ENCODE measurements at places on chromosomes 3 and 15.

DNA sequence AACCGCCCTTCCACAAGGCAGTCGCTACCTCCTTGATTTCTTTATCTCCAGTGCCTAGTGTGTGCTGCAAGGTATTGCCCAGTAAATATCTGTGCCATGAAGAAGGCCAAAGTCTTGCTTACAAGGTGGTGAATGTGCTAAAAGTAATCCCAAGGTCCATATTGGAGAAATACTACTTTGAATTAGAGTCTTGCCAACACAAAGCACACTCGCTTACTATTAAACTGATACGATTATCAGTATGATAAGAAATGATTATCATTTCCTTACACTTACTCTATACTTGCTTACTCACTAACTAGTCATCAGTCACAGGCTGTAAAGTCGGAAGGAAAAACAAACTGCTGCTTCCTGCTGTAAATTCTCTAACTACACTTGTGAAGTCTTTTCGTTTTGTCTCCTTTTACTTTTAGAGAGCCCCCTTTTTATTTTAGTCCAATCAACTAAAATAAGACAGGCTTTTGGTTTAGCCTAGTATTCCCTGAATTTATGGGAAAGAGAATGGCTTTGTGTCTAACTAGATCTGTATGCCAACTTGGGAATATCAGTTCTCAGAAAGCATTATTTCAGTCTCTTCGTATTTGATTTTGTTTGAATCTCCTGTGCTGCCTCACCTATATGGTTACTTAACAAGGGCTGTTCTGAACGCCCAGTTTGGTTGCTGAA lies 107.1 kb upstream of the TSC22D2 start:
- no peak for DNase-seq

DNA sequence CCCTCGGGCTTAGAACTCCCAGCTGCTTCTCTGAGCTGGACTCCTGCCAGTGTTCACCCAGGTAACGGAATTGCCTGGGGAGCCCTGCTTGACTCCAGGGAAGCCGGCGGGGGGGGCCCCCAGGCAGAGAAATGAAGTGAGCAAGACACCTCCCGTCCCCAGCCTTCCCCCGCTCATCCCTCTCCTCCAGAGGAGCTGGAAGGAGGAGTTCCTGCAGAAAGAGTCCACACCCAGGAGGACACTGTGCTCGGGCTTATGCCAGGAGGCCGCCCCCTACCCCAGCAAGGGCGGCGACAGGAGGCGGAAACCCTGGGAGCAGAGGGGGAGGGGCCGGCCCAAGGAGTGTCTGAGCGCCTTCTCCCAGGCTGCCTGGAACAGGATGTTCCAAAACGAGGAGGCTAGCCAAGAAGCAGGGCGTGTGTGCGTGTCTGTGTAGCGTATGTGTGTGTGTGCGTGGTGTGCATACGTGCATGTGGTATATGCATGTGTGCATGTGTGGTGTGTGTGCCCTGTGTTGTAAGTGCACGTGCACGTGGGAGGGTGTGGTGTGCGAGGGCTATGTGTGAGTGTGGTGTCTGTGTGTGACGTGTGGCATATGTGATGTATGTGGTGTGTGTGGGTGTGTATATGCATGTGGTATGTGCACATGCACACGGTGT lies 511.3 kb downstream of the SHQ1 start:
- no peak for DNase-seq

- no peak for DNase-seq
Measured at GRCh38 chr15:40272485-40273056, 10.3 kb downstream of the ANKRD63 start.

- no peak for DNase-seq
Measured at GRCh38 chr15:64843991-64844390, 2.3 kb downstream of the PLEKHO2 start.

- no peak for DNase-seq
Measured at GRCh38 chr15:44129911-44130310, 65.2 kb downstream of the FRMD5 start.

GRCh38 chr3:111859061-111859973 lies at the start of gene PHLDB2:
PHLDB2 (plus strand) TSS chr3:111859265; CDS start chr3:111884078, 24,813 bp downstream.
- DNase-seq = peak; percentile 25

DNA sequence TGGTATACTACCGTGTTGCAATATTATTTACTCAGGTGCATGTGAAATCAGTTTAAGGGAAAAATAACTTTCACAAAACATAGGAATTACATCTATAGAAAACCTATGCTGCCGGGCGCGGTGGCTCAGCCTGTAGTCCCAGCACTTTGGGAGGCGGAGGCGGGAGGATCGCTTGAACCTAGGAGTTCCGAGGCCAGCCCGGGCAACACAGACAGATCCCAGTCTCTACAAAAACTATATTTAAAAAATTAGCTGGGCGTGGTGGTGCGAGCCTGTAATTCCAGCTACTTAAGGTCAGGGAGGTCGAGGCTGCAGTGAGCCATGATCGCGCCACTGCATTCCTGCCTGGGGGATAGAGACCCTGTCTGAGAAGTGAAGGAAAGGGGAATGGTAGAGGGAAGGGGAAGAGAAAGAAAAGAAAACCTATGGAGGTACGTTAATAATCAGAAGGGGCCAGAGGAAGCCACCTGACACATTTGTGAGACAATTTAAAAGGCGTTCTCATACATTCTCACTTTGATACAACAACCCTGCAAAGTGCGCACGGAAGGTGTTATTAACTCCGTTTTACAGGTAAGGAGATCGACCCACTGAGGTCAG lies 456 bp upstream of the TMEM62 start:
- DNase-seq = no peak

GRCh38 chr15:101648356-101648755 lies 3.8 kb downstream of the TM2D3 start:
- no peak for DNase-seq

DNA sequence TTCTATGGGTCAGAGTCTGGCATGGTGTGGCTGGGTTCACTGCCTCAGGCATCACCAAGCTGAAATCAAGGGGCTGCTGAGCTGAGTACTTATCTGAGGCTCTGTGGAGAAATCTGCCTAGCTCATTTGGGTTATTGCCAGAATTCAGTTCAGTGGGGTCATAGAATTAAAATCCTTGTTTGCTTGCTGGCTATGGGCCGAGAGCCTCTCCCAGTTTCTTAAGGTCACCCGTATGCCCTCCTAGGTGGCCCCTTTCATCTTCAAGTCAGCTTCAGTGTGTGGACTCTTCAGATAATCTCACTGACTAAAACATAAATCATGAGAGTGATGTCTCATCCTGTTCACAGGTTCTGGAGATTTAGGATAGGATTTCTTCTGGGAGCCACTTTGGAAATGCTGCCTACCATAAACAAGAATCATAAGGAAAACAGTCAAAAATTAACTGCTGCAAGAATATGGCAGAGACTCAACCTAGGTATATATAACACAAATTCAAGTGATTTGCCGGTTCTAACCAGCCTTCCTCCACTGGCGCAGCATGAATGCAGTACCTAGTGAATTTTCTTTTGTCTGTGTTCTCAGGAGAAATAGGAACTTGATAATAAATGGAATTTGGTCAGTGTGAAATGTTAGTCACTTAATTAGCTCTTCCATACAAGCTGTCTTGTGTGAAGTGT lies 5.3 kb downstream of the CP start:
- DNase-seq = no peak

DNA sequence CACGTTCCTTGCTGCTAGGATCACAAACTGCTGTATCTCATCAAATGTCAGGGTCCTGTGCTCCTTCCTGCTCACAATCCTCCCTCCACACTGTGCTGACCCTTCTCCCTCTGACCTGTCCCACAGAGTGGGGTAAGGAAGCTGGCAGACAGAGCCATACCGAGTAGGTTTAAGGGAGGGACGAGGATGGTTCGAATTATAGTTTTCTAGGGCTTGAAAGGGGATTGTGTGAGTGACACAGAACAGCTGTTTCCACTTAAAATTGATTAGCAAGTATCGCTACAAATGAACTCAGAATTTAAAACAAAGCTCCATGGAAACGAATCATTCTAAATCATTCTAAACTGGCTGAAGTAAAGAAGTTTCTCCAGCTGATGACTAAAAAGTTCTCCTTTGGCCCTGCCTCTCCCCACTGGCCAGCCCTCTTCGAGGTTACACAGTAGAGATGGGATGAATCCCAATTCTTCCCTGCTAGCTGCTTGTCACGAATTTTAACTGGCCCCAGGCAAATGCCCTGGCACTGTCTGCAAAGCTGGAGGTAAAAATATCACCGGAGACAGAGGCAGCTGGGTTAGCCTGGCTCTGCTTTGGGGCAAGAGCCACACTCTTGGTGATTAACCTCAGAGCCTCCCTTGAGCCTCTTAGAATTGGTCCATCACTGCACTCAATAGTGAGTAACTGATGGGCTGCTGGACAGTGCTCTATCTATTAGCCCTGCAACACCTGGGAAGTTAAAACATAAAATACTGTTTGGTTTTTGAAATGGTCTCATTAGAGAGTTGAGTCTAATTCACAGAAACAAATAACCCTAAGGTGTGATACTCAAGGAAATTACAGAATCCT lies 194.9 kb downstream of the CHST2 start:
- DNase-seq = no peak

GRCh38 chr3:72097053-72097452 lies 312.1 kb upstream of the PROK2 start:
- DNase-seq = no peak

DNA sequence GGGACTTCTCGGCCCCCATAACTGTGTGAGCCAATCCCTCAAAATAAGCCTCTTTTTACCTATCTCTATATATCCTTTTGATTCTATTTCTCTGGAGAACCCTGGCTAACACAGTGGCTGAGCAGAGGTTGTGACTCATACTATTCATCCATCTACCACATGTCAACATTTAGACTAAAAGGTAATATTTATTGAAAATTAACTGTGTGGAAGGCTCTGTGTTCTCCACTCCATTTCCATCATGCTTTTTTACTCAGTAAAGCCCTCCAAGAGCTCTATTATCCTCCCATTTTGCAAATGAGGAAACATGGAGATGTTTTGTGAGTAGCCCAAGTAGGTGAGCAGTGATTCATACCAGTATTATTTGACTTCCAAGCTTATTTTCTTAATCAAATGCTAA lies 217.9 kb upstream of the DCBLD2 start:
- no peak for DNase-seq

GRCh38 chr3:178420033-178420432 lies 116.2 kb upstream of the KCNMB2 start:
- no peak for DNase-seq

GRCh38 chr15:60800299-60801072 lies 321.5 kb upstream of the ICE2 start:
- DNase-seq = no peak

DNA sequence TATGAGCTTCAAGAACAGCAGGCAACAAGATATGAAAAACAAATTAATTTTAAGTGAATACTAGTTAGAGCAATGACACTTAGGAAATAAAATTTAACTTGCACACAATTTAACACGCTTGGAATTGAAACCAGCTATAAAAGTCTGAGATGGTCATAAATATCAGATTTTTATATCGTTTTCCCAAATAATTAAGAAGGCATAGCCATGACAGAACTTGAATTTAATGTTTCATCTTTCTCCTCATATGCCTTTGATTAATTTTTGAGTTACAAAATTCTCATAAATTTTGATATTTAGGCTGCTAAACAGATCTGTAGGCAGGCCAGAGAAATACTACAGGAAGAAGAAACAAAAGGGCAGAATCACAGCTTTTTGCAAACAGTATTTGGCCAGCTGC lies 38.5 kb downstream of the CD200R1L start:
- DNase-seq = no peak

DNA sequence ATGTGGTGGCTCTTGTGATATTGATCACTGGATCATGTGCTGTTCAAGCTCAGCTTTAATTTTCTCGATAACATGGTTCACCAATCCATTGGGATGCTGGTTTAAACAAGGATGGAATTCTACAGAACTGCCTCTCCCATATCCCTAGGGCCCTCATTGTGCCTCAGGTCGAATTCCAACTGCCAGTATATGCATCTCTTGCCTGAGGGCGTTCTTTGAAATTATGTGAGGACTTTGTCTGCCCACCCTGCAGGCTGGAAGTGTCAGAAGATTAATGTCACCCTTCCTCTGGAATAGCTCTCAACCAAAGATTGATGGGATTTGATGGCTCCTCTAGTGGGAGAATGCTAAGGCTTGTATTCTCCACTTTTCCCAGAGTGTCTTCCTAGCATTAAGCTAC lies 175.6 kb upstream of the GALNT15 start:
- DNase-seq = no peak

- DNase-seq = no peak
Measured at GRCh38 chr15:77858792-77859490, 218.6 kb downstream of the TBC1D2B start.

- DNase-seq = peak; percentile 45
Measured at GRCh38 chr3:138187296-138188012, at the start of gene ARMC8. ARMC8 (plus strand) TSS chr3:138187301; CDS start chr3:138187555, 254 bp downstream.

DNA sequence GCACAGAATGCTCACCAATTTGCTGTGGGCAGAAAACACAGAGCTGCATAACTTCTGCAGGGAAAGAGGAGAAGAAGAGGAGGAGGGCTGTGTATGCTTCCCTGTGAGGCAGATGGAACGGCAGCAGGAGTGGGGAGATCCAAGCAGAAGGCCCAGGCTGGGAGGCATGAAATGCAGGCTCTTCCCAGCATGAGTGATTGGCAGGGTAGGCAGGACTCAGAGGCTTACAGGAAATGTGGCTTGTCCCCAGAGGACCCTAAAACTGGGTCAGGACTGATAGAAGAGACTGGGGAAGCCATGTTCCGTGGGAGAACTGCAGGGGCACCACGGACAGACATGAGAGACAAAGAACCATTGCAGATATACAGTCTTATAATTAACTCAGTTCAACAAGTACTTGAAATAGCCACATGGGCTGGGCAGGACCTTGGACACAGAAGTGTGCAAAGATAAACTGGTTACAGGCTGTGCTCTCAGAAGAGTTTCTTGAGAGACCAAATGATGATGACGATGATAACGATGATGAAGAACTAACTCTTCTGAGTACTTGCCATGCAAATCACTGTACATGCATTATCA lies 286.9 kb downstream of the EPHB1 start:
- no peak for DNase-seq

GRCh38 chr3:146071632-146072031 lies 89.4 kb downstream of the PLOD2 start:
- no peak for DNase-seq

GRCh38 chr15:37794947-37795346 lies 139.5 kb upstream of the TMCO5A start:
- DNase-seq = no peak

DNA sequence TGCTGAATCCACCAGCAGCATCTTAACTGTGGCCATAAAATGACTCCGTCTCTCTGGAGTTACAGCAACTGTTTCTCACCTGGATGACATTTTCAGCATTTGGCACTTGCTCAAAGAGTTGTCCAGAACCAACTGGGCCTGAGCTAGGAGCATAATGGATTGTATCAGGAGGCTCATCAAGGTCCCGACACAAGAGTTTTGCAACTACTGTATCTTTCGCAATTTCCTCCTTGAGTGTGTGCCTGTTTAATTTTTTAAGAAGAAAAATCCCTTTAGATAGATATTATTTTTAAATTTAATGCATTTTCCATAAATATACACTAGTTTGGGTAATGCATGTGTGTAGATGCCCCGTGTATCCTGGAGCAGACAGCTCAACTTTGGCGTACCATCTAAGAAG lies 44.3 kb upstream of the C3orf49 start:
- DNase-seq = no peak

GRCh38 chr3:9780458-9780812 lies 10.7 kb upstream of the CAMK1 start:
- DNase-seq = no peak

GRCh38 chr15:89121414-89121813 lies 33.2 kb downstream of the ABHD2 start:
- no peak for DNase-seq

All from stimulated activated CD4-positive, alpha-beta T cell treated with anti-CD3 and anti-CD28 coated beads, Interleukin-12 subunit alpha, Interleukin-12 subunit beta, amount 100 ng/mL, for 48 hours (primary cell).